ENCODE measurements at places on chromosomes 1 and 21. TPM values are rescaled to one million over a fixed set of nuclear protein-coding genes. Genes with fewer than 3 reads are reported as not detected.

GRCh38 chr1:222286011-222286410, 261.9 kb downstream of the HHIPL2 start:
- DNase-seq = no peak

ELF3 gene
- 1,345 TPM for total RNA-seq

WNT3A gene
- 0.21 TPM for total RNA-seq

GRCh38 chr1:219687779-219688178, 74.9 kb upstream of the ZC3H11B start:
- no peak for DNase-seq

OR10J1 gene
- not detected for total RNA-seq

GRCh38 chr1:228980232-228980937, 245.1 kb downstream of the RHOU start:
- DNase-seq = no peak

LRRIQ3 gene
- total RNA-seq = 1.6 TPM
